Hematopoietic multipotent progenitor cell (in vitro differentiated cells): ENCODE measurements at places on chromosomes 11 and 22.

DNA sequence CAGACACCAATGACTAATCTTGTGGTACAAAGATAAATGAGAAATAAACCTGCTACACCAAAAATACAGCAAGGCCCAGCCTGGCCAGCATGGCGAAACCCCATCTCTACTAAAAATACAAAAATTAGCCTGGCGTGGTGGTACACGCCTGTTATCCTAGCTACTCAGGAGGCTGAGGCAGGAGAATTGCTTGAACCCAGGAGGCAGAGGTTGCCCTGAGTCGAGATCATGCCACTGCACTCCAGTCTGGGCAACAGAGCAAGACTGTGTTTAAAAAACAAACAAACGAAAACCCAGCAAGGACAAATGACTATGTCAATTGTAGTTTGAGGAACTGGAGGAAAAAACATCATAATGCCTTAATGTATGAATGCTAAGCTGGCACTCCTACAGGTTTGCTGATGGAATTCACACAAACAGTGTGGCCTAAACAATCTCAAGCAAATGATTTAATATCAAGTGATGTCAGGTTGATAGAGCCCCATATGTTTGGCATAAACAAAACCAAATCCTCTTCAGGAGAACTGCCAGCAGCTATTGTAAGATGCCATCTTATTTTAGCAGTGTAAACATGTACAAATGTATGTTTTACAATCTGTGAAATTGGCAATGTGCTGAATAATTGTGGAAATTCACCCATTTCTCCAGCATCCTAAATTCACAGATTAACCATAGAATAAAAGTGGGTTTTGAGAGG lies 20.0 kb downstream of the MMP7 start:
- no peak for DNase-seq

DNA sequence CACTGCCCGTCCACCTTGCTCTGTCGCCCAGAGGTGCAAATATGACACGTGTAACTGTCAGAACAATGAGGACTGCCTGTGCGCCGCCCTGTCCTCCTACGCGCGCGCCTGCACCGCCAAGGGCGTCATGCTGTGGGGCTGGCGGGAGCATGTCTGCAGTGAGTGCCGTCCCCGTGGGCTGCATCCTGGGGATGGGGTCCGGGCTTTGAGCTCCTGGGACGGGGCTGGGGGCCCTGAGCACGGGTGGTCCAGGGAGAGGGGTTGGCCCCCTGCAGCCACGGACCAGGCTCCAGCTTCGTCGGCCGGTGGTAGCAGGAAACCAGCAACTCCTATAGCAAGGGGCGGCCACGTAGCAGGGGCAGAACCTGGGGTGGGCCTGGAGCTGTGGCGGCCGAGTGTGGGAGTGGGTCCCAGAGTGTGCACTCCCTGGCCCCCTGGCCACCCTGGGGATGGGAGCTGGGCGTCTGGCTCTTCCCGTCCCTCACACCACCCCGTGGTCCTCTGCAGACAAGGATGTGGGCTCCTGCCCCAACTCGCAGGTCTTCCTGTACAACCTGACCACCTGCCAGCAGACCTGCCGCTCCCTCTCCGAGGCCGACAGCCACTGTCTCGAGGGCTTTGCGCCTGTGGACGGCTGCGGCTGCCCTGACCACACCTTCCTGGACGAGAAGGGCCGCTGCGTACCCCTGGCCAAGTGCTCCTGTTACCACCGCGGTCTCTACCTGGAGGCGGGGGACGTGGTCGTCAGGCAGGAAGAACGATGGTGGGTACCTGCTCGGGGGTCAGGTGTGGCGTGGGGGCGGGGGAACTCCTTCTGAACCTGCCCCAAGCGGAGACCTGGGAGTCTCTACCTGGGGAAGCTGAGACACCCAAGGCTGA lies 10.1 kb downstream of the MUC2 start:
- DNase-seq, result no peak

DNA sequence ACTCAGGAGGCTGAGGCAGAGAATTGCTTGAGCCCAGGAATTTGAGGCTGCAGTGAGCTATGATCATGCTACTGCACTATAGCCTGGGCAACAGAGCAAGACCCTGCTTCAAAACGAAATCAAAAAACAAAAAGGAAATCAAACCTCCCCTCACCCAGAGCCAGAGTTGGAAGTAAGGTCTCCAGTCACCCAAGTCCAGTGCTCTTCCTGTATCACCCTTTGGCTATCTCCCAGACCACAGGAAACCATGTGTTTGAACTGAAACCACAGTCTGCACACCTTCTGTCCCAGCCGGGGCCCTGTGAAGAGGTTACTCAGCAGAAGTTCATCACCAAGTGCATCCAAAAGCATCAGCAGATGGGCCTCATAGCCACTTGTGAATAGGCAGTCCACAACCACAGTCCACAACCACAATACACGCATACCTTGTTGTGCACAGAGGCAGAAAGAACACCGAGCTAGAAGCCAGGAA lies 4.6 kb downstream of the MYH9 start:
- DNase-seq, result no peak

DNA sequence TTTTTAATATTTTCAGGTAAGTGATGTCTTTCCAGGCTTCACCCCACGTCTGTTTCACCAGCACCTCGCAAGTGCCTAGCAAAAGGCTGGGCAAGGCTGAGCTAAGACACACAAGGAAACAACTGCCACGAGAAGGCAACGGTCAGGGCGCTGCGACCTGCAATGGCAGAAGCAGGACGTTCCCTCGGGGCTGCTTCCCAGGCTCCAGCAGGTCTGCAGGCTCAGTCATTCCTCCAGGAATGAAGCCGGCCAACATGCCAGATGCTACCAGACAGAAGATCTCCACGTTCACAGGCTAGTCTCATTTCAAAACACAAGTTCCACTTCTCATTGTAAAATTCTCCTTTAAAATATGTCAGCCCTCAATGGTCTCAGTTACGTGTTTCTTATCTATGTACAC lies 45.5 kb downstream of the CELSR1 start:
- DNase-seq, result no peak

DNA sequence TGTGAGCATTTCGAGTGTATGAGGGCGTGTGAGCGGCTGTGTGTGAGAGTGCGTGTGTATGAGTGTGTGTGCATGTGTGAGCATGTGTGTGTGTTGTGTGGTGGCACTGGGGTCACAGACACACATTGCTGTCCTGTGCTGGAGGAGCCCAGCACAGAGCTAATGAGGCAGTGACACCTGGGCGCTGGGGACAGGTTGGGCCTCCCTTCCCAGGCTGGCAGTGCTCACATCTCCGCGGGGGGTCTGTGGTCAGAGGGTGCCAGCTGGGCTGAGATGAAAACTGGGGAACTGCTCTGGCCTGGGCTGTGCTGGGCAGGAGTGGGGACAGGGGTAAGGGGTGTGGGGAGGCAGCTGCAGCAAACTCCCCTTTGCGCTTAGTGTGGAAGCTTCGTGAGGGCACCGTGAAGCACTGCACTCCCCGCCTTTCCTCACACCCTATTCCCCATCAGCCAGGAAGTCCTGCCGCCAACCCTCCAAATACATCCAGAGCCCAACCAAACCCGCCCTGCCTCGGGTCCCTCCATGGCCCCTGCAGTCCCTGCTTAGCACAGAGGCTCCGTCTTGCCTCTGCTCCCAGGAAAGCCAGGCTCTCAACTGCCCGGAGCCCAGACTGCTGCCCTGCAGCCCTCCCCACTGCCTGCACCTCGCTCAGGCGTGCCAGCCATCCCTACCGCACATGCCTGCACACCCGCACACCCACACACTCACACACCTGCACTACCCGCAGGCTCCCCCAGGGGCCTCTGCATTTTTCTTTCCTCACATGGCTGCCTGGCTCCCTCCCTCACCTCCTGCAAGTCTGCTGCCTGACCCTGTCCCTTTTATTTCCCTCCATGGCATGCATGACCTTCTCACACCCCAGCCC lies 62.0 kb upstream of the THY1 start:
- no peak for DNase-seq

DNA sequence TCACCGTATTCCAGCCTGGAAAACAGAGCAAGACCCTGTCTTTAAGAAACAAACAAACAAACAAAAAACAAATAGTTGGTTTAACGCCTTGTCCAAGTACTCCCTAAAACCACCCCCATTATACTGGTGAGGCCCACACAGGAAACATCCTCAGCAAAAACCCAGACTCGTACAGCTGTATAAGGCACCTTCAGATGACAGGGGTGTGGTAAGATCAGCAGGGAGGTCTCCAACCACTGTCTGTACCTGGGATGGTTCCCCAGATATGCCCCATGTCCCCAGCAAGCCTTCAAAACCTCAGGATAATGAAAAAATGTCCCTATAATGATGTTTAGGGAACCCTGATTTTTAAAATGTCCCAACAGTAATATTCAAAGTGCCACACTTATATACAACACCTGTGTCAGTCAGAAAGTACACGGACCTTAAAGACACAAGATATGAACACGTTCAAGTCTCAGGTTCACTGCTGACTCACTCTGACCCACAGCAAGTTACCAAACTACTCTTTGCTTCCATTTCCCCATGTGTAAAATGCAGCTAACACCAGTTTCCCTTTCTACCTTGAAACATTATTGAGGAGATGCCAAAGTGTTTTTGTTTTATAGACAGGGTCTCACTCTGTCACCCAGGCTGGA lies 9.3 kb downstream of the SF3A1 start:
- no peak for DNase-seq

DNA sequence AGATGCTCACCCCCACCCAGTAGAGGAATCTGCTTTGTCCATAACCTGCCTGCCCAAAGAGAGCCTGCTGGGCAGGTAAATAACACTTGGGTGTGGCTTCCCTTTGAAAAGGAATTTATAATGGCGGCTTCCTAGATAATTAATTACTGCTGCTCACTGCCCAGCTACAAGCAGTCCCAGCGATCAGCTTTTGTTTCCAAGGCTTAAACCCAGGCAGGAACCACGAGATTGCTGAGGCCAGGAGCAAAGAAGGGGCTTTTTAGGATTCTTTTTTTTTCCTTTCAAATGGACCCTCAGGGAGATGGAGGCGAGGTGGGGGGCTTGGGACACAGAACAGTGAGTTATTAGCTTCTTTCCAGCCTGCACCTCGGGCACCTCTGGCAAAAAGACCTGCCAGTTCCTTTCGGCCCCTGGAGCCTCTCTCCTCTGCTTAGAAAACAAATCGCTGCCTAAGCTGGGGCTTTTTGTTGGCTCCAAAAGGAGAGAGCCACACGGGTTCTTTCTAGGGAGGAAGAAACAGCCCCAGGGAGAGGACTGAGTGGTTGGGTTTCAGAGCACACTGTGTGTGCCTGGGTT lies 107.2 kb downstream of the TSPAN18 start:
- DNase-seq, result no peak

GRCh38 chr11:123484448-123484847 lies 54.4 kb downstream of the GRAMD1B start:
- DNase-seq, result no peak

DNA sequence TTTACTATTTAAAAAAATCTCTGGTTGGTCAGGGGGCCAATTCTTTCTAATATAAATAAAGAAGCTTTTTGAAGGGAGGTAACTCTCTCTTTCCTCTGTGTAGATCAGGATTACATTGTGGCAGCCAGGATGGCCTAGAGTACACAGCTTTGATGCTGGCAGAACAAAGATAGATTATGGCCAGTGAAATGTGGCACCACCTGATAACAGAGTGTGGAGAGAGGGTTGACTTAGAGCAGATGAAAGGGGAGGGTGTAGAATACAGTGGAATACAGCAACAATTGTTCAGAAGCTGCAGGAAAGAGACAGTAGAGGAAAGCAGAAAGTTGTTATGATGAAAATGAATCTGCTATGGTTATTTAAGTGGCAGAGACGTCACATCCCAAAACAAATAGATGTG lies 99.0 kb downstream of the FAR1 start:
- peak; percentile 21 for DNase-seq

- DNase-seq, result no peak
These were observed 23.4 kb upstream of the CLNS1A start for GRCh38 chr11:77660947-77661346.

DNA sequence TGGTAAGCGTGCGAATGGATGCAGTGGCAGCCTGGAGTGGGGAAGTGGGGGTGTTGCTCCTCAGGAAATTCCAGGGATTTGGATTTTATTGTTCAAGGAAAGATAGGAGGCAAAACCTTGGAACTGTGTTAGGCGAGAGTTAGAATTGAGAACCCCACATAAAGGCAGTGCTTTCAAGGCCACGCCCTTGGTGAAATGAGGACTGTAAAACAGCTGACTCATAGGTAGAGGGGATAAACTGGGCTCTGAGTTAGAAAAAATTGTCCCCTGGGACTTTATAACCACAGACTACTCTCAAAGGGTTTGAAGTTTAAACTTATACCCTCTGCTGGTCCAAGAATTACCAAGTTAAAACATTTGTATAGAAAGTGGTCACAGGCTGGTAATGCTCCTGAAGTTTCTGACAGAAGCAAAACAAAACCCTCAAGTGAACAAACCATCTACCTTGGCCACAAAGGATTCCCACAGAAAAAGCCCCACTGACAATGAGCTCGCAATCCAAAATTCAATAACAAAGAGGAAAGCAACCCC lies 250.3 kb upstream of the TBCEL start:
- no peak for DNase-seq

- DNase-seq, result no peak
These were observed 29.1 kb downstream of the DRD2 start for GRCh38 chr11:113446112-113446511.

- no peak for DNase-seq
These were observed 268.5 kb upstream of the SYN3 start for GRCh38 chr22:33326540-33327295.

DNA sequence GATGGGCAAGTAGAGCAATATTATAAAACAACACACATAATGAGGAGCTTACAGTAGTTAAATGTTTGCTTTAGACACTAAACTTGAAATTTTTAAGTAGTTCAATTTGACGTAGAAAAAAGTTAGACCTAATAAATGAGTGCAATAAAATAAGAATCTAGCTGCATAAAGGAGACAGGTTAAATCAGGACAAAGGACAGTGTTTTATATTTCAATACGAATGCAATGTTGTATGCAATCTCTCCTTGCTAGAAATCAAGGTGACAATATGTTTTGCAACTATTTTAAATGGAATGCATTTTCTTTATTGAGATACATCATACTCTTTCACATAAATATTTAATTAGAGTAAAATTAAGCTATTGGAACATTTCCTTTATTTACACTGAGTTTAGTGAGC lies 267.9 kb downstream of the CASP12 start:
- DNase-seq, result no peak

DNA sequence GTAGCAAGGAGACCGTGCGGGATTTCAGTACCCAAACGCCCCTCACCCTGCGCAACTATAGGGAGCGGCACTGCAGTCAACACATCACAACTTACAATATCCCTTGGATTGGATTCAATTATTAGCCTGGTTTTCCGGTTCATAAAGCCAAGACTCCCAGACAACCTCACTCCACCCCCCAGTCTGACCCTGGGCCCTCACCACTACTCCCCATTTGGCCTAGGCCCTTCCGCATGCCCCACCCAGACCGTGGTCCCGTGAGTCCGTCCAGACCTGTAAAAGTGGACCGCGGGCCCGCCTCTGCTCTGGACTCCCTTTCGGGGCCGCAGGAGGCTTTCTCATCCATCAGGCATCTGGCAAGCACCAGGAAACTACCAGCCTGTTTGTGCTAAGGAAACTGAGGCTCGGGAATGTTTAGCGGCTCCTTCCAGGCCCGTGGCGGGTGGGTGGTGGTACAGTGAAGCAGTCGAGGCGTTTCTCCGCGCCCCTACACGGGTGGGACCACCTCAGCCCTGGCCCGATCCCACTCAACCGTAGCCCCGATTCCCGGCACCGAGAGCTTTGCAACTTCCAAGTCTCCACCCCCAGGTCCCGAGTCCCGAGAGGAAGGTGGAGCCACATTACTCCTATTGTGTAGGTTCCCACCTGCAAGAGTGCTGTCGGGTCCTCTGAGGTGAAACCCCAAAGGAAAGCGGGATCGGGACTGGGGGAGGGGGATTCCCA lies 679 bp upstream of the DPP3 start:
- no peak for DNase-seq

GRCh38 chr11:94815705-94816344 lies 47.7 kb downstream of the AMOTL1 start:
- no peak for DNase-seq
